ENCODE measurements at places on chromosomes 1 and 21.

- DNase-seq: peak; percentile 29
These were observed 10.6 kb upstream of the CAPZB start for GRCh38 chr1:19495799-19496526.

- peak; percentile 67 for DNase-seq
These were observed 121.8 kb upstream of the SLC44A3 start for GRCh38 chr1:94698356-94698755.

GRCh38 chr1:24541711-24542346 is 14.1 kb upstream of the NCMAP start:
- no peak for DNase-seq

DNA sequence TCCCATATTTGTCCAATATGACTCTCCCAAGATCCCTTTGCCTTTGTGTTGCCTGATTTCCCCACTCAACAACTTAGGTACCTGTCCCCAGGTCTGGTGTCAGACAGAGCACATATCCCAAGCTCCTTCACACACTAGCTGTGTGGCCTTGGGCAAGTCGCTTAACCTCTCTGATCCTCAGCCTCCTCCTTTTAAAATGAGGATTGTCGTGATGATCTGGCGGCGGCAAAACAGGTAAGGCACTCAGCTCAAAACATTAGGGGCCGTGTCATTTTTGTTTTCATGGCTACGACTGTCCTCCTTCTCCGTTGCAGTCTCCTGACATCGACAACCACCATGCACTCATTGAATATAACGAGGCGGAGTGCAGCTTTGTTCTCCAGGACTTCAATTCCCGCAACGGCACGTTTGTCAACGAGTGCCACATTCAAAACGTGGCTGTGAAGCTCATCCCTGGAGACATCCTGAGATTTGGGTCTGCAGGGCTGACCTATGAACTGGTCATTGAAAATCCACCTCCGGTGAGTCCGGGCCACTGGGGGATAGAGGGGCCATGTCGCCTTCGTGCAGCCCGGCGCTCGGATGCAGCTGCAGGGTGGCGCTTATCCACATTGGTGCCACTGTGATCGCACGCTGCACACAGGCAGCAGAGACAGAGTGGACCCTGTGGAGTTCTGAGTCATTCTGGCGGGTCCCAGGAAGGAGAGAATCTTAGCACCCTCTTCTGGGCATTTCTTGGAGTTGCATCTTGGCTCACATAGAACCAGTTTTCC is 25.2 kb downstream of the FHAD1 start:
- peak; percentile 71 for DNase-seq
